ENCODE measurements at places on chromosomes 16 and 17.
A peak's percentile ranks its signal among the peaks of the same experiment; 100 is the strongest.

GRCh38 chr16:28499854-28500253 lies 5.4 kb downstream of the APOBR start:
- no peak for DNase-seq

GRCh38 chr16:27402964-27403600 lies 1.1 kb downstream of the IL21R start:
- no peak for DNase-seq

GRCh38 chr16:11583166-11583565 lies 3.6 kb downstream of the LITAF start:
- DNase-seq = peak; percentile 64

DNA sequence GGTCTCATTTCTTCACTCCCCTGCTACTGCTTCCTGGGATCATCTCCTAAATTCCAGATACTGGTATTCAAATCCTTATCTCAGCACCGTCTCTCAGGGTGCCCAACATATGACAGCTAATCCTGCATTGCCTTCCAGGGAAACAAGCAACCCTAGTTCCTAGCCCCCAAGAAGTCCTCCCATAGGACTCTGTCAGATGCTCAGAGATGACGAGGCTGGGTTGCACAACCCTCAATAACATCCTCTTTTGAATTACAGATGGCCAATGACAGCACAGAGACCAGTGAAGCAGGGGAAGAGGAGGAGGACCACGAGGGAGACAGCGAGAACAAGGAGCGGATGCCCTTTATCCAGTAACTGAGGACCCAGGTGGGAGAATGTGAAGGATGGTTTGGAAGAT lies 45.0 kb upstream of the CLEC3A start:
- DNase-seq = no peak

DNA sequence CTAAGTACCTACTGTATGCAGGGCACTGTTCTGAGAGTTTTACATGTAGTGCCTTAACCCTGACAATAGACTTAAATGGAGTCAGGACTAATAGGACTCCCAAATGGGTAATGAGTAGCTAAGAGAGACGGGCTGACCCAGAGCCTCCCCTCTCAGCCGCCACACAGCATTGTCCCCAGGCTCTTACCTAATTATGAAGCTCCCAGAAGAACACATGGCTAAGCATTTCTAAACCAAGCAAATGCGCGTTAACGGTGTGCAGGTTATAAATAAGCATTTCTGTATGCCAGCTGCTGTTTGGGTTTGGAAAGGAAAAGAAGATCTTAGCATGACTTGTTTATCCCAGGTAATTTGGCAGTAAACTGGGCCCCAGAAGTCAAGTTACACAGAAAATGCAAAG lies 14.3 kb downstream of the KATNIP start:
- no peak for DNase-seq

GRCh38 chr16:3640207-3640606 lies 14.3 kb upstream of the DNASE1 start:
- DNase-seq = no peak

GRCh38 chr16:86398622-86399021 lies 111.7 kb upstream of the FOXF1 start:
- peak; percentile 29 for DNase-seq

GRCh38 chr16:75495076-75495674 lies at the start of gene CHST6:
Gene CHST6, minus strand, starts transcription at chr16:75495441. Its CDS starts 15,613 bp downstream, at chr16:75479828.
- DNase-seq = peak; percentile 26

GRCh38 chr17:41527063-41528023 lies 765 bp downstream of the KRT19 start:
- peak; percentile 37 for DNase-seq

DNA sequence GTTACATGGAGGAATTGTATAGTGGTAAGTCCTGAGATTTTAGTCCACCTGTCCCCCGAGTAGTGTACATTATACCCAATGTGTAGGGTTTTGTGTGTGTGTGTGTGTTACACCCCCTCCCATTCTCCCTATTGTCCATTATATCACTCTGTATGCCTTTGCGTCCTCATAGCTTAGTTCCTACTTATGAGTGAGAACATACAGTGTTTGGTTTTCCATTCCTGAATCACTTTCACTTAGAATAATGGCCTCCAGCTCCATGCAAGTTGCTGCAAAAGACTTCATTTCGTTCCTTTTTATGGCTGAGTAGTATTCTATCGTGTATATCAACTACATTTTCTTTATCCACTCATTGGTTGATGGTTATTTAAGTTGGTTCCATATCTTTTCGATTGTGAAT lies 635 bp upstream of the FA2H start:
- DNase-seq = no peak

GRCh38 chr17:45790296-45790922 lies 6.3 kb downstream of the CRHR1 start:
- no peak for DNase-seq

DNA sequence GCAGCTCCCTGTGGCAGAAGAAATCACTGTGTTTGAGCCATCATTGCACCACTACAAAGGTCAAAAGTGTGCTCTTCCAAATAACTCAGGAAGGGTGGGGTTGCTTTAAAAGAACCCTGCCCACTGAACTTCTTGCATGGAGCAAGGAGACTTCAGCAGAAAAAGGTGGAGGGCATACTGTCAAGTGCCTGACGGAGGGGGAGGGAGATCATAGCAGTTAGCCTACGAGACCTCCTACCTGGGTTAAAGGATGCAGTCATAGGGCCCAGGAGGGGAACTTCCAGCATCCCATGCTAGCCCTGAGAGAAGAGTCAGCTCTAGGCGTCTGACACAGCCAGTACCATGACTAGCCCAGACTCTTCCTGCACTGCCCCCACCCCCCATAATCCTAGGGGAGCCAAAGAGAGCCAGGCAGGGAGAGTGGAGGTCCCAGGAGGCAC lies 45.3 kb upstream of the MSI2 start:
- DNase-seq = no peak

- no peak for DNase-seq
Measured at GRCh38 chr17:22300731-22301352, 608.5 kb downstream of the KCNJ18 start.

DNA sequence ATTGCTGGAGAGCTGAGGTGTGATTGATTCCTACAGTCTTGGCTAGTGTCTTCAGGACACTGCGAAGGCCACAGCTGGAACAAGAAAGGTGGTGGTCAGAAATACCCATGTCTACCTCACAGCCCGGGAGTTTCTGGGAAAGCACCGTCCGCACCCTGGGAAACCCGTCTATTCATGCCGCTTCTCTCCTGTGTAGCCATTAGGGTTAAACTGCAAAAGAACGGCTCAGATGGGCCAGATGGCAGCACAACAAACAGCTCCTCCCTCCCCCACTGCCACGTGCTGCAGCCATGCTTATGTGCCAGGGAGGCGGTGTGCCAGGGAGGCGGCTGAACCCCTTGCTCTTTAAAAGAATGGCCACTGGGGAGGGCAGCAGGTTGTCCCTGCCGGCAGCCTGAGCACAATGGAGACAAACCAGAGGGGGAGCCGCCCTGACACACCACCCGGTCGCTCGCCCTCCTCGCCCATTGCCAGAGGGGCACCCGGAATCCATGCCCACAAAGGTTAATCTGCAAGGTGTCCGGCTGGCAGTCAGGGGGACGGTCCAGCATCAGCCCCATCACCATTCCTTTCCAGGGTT lies 65.2 kb downstream of the CYTH1 start:
- peak; percentile 46 for DNase-seq

- DNase-seq = peak; percentile 79
Measured at GRCh38 chr17:67365738-67366192, 612 bp downstream of the PSMD12 start.

- DNase-seq = peak; percentile 93
Measured at GRCh38 chr17:20226814-20227482, 217.8 kb downstream of the SPECC1 start.

DNA sequence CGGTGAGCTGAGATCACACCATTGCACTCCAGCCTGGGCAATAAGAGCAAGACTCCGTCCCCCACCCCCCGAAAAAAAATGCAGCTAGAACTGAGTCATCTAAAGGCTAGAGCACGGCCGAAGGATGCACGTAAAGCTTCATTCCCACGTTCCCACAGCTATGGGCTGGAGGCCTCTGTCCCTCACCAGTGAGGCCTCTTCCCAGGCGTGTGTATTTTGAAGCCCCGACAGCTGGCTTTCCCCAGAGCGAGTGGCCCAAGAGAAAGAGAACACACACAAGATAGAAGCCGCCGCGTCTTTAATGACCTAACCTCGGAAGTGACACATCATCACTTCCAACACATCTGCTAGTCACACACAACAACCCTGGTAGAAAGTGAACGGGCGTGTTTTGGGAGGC lies 6.6 kb upstream of the KCTD5 start:
- DNase-seq = no peak

DNA sequence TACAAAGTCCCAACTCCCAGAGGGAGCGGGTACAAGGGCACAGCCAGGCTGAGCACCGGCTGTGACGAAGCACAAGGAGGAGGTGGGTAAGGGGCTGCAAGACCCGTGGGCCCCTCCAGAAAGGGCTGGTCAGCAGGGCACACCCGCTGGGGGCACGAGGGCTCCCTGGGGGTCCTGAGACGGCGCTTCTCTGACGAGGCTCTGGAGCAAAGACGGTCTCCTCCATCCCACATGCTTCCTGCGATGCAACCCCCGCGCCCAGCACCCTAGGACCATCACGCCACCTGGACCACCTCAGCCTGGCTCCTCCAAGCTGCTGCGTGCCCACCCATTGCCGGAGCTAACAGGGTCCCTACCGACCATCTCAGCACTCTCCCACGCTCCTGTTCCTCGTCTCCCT lies 8.7 kb downstream of the CCDC57 start:
- DNase-seq = no peak

DNA sequence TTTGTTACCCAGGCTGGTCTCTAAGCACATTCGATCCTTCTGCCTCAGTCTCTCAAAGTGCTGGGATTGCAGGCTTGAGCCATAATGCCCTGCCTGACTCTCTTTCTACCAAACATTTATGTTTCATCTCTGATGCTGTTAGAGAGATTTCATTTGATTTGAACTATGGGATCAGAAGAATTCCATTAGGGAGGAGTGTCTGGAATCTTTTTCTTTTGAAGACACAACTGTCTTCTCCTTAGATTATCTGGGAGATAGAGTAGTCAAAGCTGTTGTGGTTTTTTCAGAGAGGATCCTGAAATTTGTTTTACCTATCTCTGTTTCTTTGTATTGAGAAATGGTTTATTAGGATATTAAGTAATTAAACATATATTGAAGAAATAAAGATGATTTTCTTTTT lies 29.4 kb downstream of the WIPF2 start:
- DNase-seq = no peak

DNA sequence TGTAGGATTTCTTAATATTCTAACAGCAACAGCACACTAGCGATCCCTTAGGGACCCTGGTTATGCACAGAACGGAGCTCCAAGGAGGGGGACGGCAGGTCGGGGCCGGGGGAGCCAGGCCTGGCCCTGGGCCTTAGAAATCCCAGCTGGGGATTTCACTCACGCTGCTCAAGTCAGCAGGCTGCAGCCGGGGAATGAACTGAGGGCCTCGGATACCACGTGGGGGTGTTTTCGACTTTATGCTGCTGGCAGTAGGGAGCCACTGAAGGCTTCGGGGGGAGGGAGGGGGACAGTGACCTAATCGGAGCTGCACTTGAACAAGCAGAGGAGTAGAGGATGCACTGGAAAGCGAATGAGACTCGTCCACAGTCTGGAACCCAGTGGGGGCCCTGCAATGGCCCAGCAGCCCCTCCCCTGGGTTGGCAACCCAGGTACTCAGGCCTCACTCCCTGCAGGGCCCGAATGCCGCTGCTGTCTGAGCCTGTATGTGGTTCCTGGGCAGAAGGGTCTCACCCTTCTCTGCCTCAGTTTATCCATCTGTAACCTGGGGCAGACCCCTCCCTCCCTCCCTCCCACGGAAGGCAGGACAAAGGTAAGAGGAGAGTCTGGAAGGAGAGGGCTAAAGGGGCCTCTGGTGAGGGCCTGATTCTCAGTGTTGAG lies 53.7 kb downstream of the RPH3AL start:
- no peak for DNase-seq

GRCh38 chr16:2795395-2796143 lies 2.7 kb upstream of the PRSS41 start:
- DNase-seq = no peak

- DNase-seq = no peak
Measured at GRCh38 chr16:1109648-1110047, 13.6 kb upstream of the C1QTNF8 start.

- no peak for DNase-seq
Measured at GRCh38 chr17:51044976-51045375, 75.7 kb downstream of the SPAG9 start.

DNA sequence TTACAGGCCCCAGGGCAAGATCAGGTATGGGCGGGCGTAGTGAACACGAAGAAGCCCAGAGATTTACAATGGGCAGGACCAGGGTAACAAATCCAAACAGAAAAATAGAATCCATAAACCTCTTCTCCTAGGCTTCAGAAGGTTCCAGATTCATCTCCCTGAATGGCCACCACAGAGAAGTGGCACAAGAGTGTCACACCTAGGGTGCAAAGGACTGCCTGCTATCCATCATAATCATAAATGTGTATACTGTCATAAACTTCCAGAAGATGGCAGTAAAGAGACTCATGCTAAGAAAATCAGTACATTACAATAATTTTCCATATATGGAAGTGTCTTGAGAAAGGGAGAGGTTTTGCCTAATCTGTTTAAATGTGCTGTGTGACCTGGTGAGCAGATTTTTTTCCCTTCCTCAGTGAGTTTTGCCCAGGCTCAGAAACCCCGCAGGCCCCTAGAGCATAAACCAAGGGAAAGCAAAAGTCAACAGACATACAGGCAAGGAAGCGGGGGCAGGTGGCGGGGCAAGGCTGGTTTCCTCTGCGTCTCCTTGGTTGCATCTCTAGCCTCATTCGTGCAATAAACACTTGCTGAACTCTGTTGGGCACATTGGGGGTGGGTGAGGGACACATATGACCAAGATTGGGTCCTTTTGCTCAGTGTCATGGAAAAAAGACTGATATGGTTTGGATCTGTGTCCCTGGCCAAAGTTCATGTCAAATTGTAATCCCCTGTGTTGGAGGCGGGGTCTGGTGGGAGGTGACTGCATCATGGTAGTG lies 92.0 kb upstream of the CDH5 start:
- DNase-seq = peak; percentile 77

GRCh38 chr16:27321013-27321915 lies 7.5 kb downstream of the IL4R start:
- no peak for DNase-seq

DNA sequence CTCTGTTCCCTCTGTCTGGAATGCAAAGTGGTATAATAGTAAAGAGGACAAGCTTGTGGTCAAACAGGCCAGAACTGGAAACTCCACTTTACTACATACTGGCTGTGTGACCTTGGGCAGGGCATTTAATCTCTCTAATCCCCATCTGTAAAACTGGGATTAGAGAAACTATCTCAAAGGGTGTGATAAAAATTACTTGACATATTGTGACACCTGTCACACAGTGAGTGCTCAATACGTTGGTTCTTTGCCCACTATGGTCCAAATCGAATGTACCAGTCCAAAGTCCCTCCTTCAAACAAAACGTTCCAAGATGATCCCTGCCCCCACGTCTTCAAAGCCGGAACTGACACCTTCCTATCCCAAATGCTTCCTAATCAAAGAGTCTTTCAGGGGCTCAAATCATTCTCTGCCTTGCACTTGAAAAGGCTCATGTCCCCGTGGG lies 734 bp downstream of the PGAP3 start:
- no peak for DNase-seq

All from adipocyte (in vitro differentiated cells).